ENCODE measurements at places on chromosomes 11 and 22.

- DNase-seq: no peak
These were observed 318.5 kb downstream of the MIAT start for GRCh38 chr22:26975865-26976264.

- no peak for DNase-seq
These were observed 2.9 kb downstream of the KIRREL3 start for GRCh38 chr11:126997641-126998040.

DNA sequence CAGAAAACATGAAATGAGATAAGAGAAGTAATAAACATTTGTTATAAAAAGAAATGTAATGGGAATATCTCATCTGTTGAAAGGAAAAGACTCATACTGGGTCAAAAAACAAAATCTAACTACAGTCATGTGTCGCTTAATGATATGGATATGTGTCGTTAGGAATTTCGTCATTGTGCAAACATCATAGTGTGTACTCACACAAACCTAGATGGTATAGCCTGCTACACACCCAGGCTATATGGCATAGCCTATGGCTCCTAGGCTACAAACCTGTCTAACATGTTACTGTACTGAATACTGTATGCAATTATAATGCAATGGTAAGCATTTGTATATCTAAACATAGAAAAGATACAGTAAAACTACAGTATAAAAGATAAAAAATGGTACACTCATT lies 89.8 kb upstream of the ZC3H12C start:
- DNase-seq: no peak

GRCh38 chr11:40542821-40543220 lies 916.6 kb downstream of the LRRC4C start:
- DNase-seq: no peak

GRCh38 chr11:111793863-111794262 lies 27.7 kb upstream of the PPP2R1B start:
- DNase-seq: peak; percentile 57

DNA sequence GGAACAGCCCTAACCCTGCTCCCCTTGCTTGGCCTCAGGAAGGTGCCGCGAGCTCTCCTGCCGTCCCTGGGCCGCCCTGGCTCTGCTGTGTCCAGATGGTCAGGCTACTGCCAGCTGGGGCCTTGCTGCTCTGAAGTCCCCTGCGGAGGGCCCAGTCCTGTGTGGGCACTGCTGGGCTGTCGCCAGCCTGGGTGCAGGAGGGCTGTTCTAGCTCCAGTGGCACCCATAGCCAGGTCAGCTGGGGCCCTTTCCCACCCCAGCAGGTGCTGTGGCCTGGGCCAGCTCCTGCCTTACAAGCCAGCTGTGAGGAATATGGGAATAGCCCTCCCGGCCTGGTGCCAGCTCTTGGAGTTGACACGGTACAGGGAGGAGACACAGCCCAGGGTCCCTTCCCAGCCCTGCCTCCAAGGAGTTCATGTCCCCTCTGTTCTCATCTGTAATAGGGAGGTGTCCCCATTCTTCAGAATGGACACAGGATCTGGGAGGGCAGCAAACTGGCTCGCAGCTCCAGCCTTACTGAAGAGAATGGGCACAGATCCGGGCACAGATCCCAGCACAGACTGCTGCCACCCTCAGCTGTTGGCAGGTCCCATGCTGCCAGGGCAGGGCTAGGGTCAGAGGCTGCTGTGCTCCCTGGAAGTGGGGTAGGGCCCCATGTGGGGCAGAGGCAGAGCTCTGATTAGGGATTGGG lies 3.9 kb downstream of the DERL3 start:
- DNase-seq: peak; percentile 70

- no peak for DNase-seq
These were observed 7.3 kb upstream of the ARAP1 start for GRCh38 chr11:72759468-72759985.

- peak; percentile 83 for DNase-seq
These were observed 10.2 kb upstream of the TBC1D10A start for GRCh38 chr22:30336752-30337460.

DNA sequence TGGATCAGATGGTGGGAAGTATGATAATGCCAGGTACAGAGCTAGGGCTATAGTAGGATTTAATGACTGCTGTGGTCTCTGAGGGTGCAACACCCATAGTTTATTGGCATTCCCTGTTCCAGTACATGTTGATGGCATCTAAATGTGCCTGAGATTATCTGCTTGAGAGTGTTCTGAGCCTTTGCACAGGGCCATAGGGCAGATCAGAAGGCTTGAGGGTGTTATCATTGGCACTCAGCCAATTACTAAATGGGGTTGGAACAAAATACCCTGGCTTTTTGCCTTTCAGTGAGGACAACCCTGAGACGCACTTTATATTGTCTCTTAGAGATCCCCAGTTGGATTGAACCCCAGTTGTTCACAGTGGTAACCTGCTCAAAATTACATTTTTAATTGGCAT lies 6.7 kb downstream of the SLC5A12 start:
- DNase-seq: no peak

GRCh38 chr22:22110548-22111266 lies 128.1 kb upstream of the TOP3B start:
- no peak for DNase-seq

GRCh38 chr11:22340701-22341587 lies 2.8 kb downstream of the SLC17A6 start:
- no peak for DNase-seq

DNA sequence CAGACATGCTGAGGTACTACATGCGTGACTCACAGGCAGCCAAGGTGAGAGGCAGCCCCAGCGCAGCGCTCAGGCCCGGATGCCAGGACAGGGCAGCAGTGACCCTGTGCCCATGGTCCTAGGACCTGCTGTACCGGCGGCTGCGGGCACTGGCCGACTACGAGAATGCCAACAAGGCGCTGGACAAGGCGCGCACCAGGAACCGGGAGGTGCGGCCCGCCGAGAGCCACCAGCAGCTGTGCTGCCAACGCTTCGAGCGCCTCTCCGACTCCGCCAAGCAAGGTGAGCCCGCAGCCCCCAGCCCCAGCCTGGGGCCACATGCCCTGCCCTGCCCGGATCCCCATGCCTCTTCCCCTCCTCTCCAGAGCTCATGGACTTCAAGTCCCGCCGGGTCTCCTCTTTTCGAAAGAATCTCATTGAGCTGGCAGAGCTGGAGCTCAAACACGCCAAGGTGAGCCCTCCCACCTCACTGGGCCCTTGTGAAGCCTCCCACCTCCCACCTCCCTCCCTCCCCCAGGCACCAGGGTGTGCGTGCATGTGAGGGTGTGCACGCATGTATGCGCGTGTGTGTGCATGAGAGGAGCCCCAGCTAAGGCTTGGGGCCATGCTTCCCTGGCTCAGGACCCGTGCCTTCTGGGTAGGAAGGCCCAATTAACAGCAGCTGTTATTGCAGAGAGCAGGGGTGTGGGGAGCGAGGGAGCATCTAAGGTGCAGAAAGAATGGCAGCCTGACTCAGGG lies 5.3 kb downstream of the CFL1 start:
- DNase-seq: no peak

GRCh38 chr22:30649430-30650007 lies 13.9 kb downstream of the SLC35E4 start:
- DNase-seq: no peak

DNA sequence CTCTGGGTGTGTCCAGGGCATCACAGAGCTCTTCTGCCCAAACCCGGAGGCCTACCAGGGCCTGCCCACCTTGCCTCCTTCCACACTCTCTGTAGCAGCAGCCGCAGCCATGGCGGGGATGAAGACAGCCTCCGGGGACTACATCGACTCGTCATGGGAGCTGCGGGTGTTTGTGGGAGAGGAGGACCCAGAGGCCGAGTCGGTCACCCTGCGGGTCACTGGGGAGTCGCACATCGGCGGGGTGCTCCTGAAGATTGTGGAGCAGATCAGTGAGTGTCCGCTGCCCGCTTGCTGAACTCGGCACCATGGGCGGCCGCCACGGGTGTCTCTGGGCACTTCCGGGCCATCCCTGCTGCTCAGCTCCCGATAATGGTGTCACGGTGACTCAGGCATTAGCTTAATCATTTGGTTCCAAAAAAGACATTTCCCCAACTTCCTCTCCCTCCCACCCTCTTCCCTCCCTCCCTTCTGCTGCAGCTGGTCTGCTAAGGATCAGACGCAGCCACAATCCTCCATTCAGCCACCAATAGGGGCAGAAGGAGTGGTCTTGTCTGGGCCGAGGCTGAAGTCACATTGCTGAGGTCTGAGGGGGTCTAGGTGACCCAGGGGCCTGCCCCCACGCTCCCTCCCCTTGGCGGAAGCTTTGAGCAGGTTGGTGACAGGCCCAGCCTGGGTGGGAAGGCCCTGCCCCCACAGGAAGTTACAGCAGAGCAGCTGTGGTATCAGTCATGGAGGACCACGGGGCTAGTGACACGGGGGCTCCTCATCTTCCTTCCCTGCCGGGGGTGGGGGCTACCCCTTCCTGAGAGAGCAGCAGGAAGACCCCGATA lies 950 bp downstream of the FERMT3 start:
- DNase-seq: peak; percentile 61

GRCh38 chr11:91788764-91789163 lies 435.9 kb upstream of the FAT3 start:
- no peak for DNase-seq

GRCh38 chr22:35995348-35995747 lies 33.3 kb downstream of the RBFOX2 start:
- DNase-seq: no peak

GRCh38 chr11:100801225-100801999 lies 114.3 kb downstream of the ARHGAP42 start:
- DNase-seq: no peak

DNA sequence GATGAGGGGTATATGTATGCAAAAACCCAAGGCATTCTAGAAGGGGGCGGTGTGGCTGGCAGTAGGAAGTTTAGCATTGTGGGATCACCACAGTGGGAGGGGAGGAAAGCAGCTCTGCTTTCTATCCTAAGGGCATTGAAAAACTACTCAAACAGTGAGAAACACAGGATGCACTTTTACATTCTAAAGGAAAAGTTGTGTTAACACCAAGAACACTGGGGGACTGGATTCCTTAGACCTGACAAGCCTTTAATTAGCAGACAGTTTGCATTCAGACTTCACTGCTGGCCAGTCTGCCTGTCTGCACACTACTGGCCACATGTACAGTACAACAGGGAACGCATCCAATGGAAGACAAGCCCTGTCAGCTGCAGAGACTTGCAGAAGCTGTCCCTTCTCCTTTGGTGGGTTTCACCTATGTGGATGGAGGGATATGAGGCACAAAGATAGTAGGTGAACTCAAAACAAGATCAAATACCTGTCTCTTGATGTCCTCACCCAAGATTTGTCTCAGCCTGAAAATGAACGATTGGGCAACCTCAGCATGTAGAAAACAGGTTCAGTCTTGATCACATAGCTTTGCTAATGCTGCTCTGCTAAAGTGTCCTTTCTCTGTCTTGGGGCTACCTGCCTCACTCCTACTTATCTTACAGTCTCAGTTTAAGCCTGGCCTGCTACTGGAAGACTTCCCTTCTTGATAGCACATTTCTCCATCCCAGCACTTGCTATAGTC lies 64.8 kb downstream of the TENM4 start:
- DNase-seq: no peak

DNA sequence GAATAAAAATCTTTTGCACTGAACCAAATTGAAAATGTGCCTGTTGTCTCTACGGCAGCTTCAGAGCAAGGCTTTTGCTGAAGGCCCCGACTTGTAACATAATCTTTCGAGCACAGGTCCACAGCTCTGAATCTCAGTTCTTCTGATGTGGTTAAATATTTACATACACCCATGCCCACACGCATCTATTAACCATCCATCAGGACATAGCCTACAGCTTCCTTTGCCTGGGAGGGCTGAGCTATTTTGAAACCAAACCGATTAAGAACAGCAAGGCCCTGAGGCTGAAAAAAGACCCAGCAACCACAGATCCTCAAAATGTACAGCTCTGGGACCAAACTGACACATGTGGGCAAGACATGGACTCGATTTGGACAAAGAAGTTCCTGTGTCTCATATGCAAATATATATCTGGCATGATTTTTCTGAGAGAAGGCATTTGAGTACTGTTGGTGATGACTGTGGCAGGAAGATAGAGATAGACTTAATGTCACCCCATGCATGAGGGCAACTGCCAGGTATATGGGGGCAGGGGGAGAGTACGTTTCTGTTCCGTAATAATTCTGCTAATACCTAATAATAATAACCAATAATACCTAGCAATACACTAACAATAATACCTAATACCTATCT lies 322.7 kb upstream of the PLET1 start:
- DNase-seq: no peak

- DNase-seq: no peak
These were observed 22.2 kb downstream of the CYB5R2 start for GRCh38 chr11:7651140-7651551.

DNA sequence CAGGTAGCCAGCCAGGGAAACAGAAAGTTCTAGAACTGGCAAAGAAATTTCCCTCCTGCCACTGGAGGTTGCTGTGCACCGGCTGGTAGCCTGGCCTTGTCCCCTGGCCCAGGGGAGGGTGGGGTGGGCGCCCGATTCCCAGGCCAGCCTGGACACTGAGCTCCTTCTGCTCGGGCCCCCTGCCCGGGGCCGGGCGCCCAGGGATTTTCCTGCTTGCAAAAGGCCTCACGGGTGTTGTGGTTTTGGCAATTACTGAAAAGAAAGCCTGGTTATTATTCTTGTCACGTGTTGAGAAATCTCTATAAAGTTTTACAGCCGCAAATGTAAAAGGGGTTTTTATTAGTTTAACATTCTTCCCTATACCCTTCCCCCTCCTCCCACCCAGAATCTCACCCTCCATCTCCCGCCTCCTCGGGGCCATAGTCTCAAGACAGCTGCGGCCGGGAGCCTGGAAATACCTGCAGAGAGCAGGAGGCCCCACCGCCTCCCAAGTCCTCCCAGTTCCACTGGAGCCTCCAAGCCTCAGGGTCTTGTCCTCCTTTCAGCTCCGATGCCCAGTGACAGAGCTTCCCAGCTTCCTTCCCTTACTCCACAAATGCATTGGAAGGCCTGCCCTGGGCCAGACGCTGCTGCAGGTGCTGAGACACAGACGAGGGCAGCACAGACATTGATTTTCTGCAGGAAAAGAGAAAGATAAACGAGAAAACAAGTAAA lies 1515.6 kb downstream of the TBC1D22A start:
- DNase-seq: no peak

DNA sequence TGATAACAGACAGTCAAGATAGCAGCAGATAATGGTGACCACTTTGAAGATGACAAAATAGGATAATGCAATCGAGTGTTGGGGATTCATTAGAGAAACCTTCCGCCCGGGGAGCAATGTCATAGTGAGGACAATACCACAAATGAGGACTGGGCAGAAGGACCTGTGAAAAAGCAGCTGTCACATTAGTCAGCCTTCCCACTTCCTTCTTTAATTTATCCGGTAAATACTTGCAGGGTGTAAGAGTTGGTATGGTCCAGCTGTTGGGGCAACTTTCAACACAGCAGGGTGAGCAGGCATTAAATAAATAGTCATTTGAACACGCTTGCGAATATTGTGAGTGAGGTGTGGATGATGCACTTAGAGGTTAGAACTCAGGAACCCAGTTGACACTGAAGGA lies 132.5 kb upstream of the KIRREL3 start:
- no peak for DNase-seq

- DNase-seq: no peak
These were observed 1245.7 kb downstream of the BRD1 start for GRCh38 chr22:48581796-48582469.

GRCh38 chr11:19777377-19778102 lies 64.9 kb downstream of the NAV2 start:
- DNase-seq: no peak

Measured in left lobe of liver (tissue), 2 donors.